ENCODE measurements at places on chromosomes 6 and 20.

- no peak for DNase-seq
Measured at GRCh38 chr6:111600588-111601445, 4.9 kb downstream of the TRAF3IP2 start.

DNA sequence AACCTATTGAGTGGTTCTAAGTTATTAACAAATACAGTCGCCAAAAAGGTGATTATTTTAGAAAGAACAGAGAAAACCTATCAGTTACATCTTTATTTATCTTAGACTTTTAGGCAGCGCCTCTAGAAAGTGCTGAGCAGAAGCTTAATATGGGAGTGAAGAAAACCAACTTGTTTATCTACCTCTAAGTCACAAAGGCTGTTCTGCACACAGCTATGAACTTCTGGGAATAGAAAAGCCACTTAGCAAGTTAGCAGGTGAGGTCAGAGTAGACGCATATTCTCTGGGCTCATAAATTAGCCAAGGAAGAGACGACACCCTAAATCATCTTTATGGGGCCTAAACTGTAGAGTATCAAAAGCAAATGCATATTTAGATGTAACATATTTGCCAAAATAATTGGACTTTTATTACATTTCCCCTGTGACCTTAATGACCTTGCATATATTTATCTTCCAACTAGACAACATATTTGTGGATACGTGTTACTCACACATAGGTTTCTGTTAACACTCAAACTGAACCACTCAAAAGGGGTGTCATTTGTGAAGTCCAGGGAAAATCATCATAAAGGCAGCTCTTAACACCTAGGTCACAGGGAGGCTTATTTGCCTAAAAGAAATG is 267.1 kb downstream of the ADGB start:
- no peak for DNase-seq

DNA sequence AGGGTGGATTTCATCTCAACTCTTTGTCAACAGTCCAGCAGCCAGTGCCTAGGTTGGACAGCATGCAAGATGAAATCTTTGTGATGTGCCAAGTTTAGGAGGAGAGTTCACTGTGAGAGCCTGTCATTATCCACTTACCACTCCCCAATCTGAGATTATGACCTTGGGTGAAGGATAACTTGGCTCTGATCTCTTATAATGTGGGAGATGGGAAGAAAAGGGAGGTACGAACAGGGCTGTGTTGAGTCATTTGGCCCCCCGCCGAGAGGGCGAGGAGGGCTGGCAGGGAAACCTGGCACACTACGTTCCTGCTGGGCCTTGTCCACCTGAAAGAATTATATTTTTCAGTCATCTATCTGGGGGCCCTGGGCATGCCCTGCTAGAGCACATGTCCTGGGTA is 35.8 kb downstream of the LAMA4 start:
- DNase-seq = no peak

GRCh38 chr6:149895048-149895590 is 2.8 kb downstream of the RAET1E start:
- no peak for DNase-seq

Data from Panc1 (cell line).